DMS53 (cell line): ENCODE measurements at places on chromosomes 13 and 19.
A peak's percentile ranks its signal among the peaks of the same experiment; 100 is the strongest.

DNA sequence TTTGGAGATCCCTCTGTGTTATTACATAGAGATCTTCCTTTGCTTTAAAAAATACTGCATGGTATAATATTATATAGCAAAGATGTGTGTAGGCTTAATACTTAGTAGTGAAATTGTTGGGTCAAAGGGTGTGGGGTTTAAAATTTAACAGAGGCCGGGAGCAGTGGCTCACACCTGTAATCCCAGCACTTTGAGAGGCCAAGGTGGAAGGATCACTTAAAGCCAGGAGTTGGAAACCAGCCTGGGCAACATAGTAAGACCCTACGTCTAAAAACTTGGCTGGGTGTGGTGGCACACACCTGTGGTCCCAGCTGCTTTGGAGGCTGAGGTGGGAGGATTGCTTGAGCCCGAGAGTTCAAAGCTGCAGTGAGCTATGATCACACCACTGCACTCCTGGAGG, 22.3 kb upstream of the CEBPA start:
- DNase-seq = no peak

- no peak for DNase-seq
Observed at GRCh38 chr13:42977219-42977659, 14.8 kb downstream of the EPSTI1 start.

DNA sequence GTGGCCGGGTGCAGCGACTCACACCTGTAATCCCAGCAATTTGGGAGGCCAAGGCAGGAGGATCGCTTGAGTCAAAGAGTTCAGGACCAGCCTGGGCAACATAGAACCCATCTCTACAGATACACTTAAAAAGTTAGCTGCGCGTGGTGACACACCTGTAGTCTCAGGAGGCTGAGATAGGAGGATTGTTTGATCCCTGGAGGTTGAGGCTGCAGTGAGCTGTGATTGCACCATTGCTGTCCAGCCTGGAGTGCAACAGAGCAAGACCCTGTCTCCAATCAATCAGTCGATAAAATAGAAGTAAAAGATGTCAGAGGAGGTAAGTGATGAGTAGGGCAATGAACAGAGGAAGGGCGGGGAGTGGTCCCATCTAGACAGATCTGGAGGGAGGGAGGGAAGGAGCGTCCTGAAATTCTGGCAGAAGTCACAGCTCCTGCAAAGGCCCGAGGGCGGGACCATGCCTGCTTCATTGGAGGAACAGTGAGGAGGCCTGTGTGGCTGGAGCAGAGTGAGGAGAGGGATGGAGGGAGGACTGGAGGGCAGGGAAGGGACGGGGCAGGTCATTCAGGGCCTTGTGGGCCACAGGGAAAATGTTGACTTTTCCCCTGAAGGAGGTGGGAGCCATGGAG, 9.7 kb downstream of the SMIM24 start:
- DNase-seq = no peak

- DNase-seq = no peak
Observed at GRCh38 chr19:42403586-42403985, 13.5 kb upstream of the CNFN start.

- no peak for DNase-seq
Observed at GRCh38 chr19:14066134-14066533, 4.3 kb upstream of the PALM3 start.

DNA sequence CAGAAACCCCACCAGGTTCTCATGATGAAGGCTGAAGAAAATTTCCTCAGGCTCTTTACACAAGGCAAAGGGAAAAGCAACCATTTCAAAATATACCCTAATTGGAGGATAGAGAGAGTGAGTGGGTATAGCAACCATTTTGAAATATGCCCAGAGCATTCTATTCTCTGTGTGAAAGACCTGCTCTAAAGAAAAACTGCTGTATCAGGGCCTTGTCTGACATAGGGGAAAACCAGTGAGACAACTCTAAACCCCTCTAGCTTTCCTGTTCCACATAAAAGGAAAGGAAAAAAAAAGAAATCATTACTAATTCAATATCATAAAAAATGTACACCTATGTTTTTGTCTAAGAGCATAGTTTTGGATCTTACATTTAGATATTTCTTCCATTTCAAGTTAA, 42.3 kb downstream of the TPTE2 start:
- no peak for DNase-seq

DNA sequence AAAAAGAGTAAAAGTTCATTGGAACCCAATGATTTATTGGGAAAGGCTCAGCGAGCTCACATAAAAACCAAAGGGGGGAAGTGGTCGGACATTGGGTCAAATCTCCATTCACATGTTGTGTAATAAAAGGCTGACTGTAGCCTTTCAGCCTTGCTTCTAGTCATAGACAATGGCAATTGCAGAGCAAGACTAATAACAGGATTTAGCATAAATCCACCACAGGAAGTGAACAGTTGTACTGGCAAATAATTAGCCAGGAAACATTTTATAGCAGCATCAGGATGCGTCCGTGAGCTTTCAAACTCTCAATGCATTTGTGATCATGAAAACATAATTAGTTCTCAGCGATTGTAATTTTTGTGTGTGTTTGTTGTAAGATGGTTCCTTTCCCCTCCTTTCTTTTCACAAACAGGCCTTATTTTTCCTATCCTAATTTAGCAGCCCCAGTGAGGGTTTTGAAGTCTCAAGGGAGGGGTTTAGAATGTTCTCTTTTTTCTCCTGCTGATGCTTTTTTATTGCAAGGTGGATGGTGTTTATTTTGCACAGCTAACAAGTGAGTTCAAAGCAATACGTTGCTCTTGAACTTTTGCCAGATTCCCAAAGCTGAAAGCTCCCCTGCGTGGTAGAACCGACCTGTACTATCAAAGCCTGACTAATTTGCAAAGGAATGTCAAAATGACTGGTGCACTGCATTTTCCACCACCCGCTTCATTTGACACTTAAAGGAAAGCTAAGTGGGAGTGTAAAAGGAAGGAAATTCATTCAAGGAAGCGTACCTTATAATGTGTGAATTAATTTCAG, 105.6 kb downstream of the SPRY2 start:
- DNase-seq = peak; percentile 62

- DNase-seq = no peak
Observed at GRCh38 chr19:960020-960419, 24.1 kb upstream of the WDR18 start.

DNA sequence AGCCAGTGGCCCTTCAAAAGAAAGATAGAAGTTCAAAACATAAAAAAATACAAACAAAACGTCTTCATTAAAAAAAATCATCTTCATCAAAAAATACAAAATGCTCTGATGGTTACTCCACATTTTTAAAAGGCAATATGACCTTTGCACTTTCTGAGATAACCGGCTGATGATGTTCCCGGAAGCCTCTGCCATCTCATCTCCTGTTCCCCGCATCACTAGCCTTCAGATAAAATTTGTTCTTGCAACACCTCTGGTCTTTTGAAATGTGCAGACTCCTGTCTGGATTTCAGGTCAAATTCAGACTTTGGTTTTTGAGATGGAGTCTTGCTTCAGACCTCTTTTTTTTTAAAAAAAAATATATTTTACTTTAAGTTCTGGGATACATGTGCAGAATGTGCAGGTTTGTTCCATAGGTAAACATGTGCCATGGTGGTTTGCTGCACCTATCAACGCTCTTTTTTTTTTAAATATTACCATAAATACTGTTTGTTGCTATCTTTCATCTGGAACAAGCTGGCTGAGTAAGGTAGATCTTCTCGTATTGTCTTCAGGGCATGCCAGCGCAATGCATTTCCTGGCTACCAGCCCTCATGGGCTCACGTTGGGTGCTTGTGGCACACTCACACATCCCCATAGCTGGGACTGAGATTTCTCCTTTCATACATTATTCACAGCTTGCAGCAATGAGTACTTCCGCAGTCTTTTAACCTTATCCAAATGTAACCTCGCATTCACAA, 418.9 kb upstream of the ARGLU1 start:
- DNase-seq = no peak

- no peak for DNase-seq
Observed at GRCh38 chr19:49440439-49441209, 703 bp downstream of the SLC17A7 start.

- no peak for DNase-seq
Observed at GRCh38 chr13:102100234-102100633, 301.6 kb downstream of the FGF14 start.

DNA sequence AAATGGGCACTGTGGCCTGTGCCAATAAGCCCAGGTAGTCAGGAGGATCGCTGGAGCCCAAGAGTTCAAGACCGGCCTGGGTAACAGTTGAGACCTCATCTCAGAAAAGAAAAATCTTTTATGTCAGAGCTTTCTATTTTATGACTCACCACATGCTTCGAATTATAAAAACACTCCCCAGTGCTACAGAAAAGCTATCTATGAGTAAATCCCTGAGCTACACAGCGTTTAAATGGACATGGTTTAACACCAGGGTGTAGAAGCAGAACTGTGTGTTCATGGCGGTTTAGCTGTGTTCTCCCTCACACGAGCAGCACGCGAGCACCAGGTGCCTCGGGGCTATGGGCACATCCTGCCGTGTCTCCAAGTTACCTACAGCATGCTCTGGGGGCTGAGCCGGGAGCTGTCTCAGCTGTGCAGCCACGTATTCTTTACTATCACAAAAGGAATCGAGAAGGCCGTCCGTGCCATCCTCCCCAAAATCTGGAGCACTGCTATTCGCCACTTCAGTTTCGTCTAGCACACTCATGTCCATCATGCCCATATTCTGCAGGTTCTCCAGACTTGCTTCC, 6.7 kb downstream of the SAFB2 start:
- no peak for DNase-seq

GRCh38 chr19:49999371-50000010, 25.7 kb downstream of the VRK3 start:
- DNase-seq = no peak

DNA sequence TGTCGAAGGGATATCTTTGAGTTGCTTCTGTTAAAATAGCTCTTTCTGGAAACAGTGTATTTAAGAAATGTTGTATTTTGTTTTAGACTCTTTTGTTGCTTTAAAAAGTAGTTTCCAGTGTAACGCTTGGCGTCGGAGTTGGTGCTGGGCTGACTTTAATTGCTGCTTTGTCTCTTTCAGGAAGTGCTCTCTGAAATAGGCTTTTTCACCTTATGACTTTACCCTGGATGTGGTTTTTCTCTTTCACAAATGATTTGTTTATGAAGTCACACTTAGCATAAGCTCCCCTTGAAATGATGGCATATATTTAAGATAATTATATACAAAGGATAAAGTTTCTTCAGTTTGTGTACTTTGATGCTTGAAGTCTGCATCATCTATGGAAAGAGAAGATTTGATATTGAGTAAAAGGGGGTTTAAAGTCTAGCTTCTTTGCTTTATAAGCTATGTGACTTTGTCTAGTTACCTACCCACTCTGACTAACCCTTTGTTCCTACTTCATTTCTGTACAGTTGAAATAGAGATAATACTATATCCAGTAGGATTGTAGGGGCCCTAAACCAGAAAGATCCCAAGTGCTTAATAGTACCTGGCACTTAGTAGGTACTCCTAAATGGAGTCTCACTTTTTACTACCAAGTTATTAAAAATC, at the start of gene GPR18:
Gene GPR18 (minus strand): TSS at position 170 of the 651 bp plus-strand sequence. CDS start 2,507 bp downstream, outside the sequence.
- DNase-seq = no peak

DNA sequence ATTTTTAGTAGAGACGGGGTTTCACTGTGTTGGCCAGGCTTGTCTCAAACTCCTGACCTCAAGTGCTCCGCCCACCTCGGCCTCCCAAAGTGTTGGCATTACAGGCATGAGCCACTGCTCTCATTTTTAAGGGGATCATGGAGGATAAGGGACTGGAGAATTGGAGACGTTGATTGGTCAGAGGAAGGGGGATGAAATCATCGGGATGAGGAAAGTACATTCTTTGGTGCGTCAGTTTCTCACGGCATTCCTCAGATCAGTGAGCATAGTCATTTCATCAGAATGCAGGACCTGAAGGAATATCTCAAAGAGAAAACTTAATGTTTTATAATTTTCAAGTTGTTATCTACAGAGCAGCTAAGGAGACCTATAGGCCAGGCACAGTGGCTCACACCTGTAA, 14.0 kb downstream of the ZNF114 start:
- DNase-seq = no peak
